H9 (cell line): ENCODE measurements at places on chromosomes 5 and 9. TPM values are rescaled to one million over a fixed set of nuclear protein-coding genes. Genes with fewer than 3 reads are reported as not detected.

- no peak for DNase-seq
Measured at GRCh38 chr5:68243681-68244080, 28.1 kb downstream of the PIK3R1 start.

Gene TPM2
- 221 and 225 TPM in 2 replicates for total RNA-seq

- DNase-seq: no peak
Measured at GRCh38 chr9:137397675-137398423, 25.1 kb downstream of the EXD3 start.

Gene PCDHA5
- total RNA-seq: 0.33 and 0.39 TPM in 2 replicates

DNA sequence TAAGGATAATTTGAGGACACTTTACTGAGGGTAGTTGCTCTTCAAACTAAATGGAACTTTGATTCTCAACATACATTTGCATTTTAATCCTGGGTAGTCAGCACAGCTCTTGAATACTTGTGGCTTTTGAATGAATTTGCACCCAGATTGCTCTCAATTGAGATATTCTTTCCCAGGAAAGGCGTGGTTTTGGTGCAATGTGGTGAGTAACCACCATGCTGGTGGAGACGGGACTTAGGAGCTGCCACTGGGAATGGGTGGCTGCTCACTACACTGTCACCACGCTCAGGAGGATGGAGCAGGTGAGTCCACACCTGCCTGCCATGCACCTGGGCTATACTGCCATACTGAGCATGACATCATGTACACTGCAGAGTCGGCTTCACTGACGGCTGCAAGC lies 99.2 kb downstream of the IRX1 start:
- no peak for DNase-seq

Gene ANKRD20A1
- 0.20 and 0.24 TPM in 2 replicates for total RNA-seq

DNA sequence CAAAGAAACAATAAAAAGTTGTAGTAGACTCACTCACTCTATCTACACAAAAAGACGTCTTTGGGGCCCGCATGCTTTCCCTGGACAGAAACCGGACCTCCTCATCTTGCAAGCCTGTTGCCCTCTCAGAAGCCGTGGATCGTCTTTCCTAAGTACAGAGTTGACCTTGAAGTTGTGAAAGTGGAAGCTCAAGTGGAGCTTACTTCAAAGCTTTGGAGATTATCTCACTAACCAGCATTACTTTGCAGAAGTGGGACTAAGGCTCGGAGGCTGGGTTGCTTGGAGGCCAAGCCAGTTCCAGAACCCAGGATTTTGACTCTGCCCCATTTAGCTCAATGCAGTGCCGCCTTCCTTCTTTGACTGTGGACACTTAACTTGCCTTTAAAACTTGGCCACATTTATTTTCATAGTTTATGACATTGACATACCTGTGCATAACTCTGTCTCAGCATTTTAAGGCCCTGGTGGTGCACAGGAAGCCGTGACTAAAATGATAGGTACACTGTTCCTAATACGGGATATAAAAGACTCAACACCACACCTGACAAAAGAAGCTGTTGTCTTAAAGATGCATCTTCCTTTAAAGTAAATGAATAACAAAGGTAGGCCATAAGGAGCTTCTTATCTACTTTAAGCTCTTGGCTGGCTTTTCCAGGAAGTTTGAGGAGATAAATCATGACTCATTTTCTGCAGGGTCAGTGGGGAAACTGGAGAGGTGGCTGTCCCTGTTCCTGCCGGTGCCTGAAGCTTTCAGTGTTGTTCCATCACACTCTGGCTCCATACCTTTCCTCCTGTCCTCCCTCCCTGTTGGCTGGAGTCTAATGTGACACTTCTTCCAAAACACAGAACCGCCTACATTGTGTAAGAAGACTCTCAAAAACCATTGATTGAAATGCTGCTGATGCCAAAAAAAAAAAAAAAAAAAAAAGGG lies 10.7 kb downstream of the SLC25A25 start:
- DNase-seq: no peak

DNA sequence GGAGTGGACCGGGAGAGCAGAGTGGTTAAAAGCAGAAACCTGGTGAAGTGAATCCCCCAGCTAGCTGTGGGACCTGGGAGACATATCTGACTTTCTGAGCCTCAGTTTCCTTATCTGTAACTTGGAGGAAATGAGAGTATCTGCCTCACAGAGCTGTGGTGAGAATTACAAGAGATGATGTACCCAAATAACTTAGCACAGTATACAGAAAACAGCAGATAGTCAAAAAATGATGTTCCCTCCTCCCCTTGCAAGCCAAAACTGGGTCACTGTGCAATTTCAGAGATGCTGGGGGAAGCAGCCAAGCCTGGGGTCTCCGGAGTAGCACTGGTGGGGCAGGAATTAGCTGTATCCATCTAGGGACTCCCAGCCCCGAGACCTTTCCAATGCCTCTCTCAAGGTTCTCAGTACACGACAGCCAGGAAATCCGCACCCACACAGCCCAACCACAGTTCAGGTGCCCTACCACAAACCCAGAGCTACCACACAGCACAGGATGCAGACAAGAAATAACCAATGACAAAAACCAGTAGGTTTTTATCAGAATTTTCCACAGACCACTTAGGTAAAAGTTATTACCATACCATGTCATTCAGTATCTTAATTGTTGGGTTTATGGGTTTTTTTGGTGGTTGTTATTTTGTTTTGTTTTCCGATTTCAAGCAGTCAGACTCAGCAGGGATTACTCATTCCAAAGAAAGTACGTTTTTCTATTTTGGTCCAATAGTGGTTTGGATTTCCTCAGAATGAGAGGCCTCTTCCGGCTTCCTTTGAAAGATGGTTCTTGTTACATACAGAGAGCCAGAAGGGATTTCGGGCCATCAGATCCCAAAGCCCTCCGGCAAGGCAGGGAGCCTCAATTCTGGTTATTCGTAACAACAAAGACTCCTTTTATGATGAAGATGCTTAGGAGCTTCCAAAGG lies 4.9 kb upstream of the HRH2 start:
- DNase-seq: no peak

DNA sequence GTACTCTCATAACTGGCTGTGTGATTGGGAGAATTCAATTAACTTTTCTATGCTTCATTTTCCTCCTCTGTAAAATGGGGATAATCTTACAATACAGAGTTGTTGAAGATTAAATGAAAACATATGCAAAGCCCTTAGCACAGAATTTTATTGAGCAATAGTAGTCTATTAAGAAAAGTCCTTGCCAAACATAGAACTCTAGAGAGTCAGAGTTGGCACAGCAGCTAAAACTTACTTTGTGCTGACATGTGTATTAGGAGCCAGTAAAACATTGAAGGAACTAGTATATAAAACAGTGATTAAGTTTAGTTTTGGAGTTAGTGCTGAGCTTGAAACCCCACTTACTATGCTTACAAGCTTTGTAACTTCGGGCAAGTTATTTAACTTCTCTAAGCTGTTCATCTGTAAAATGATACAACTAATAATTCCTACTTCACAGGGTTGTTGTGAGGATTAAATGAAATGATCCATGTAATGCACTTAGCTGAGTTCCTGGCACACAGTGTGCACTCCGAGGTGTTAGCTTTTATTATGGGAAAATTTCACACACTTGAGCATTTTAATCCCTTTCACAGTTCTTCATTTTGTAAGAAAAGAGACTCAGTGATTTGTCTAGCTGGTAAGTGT lies 20.0 kb upstream of the GRIN3A start:
- DNase-seq: no peak

GRCh38 chr5:62299600-62299999 lies 6.4 kb upstream of the KIF2A start:
- DNase-seq: no peak

Gene NR4A3
- total RNA-seq: 0.20 and 0.24 TPM in 2 replicates

DNA sequence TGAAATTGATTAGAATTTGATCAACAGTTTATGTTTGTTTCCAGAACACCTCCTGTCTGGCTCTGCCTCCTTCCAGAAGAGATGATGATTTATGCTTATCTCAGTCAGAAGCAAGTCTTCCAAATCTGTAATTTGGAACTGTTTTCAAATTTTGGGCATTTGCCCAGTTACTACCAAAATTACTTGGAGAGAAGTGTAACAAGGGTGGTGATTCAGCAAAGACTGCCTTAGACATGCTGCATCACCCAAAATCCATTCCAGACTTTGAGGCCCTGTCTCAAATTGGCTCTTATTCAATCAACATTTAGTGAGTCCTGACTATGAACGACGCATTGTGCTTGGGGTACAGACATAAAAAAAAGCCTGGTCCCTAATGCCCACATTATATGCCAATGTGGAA lies 89.4 kb downstream of the SH3TC2 start:
- DNase-seq: no peak

DNA sequence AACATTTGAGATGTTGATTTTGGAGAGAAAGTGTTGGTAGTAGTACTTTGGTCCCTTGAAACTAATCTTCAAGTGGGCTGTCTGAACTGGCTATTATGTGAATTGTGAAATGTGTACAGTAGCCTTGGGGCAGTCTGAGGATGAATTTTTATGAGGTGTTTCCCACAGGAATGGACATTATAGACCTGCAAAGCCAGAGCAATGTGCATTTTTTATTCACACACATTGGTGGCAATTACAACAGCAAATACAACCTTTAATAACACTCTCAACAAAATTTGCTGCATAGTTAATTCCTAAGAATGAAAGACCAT lies 147.0 kb downstream of the PAM start:
- no peak for DNase-seq

DNA sequence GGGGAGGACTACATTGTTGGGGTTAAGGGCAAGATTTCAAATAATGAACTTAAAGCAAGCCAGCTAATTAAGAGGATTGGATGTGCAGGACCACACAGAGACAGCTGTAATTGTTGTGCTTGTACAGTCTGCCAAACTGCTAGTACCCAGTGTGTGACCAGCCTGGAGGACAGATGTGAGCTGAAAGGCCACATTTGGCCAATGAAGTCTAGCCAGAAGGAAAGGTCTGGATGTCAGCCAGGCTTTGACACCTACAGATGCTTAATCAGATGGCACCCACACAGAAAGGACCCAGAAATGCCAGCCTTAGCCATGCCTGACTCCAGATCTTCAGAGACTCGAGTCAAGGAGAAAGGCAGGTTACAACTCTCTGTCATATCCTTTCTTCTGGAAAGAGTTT lies 491.1 kb downstream of the KIF4B start:
- no peak for DNase-seq

DNA sequence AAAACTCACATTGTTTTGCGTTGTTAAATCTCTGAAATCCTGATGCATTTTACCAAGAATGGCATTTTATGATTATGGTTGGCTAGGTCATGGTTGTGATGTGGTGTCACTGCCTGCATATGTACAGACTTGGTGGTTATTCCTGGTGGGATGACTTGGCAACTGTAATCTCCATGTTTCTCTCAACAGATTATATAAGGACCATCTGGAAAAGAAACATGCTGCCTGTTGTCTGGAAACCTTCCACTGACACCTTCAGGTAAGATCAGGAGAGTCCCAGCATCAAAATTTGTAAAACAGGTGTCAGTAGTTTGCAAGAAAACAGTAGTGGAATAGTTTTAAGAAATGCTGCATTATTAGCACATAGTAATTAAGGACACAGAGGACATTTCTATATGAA lies 3.0 kb upstream of the ACER2 start:
- DNase-seq: no peak

Gene TEX53
- not detected in 2 replicates for total RNA-seq

Gene OR1J2
- total RNA-seq: not detected in 2 replicates

DNA sequence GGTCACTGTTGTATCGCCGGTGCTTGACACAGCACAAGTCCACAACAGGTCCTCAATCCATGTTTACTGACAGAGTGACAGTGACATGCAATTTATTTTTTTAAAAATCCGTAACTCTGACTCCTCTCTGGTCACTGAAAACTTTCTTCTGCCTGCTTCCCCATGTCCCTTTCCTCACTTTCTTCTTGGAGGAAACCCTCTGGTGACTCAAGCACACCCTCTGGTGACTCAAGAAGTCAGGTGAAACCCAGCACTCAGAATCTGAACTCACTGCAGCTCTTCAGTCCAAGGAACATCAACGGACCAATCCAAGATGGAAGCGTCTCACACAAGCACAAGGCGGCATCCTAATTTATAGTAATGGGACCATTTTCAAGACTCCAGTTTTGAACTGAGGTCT lies 245.9 kb downstream of the FSTL4 start:
- no peak for DNase-seq

DNA sequence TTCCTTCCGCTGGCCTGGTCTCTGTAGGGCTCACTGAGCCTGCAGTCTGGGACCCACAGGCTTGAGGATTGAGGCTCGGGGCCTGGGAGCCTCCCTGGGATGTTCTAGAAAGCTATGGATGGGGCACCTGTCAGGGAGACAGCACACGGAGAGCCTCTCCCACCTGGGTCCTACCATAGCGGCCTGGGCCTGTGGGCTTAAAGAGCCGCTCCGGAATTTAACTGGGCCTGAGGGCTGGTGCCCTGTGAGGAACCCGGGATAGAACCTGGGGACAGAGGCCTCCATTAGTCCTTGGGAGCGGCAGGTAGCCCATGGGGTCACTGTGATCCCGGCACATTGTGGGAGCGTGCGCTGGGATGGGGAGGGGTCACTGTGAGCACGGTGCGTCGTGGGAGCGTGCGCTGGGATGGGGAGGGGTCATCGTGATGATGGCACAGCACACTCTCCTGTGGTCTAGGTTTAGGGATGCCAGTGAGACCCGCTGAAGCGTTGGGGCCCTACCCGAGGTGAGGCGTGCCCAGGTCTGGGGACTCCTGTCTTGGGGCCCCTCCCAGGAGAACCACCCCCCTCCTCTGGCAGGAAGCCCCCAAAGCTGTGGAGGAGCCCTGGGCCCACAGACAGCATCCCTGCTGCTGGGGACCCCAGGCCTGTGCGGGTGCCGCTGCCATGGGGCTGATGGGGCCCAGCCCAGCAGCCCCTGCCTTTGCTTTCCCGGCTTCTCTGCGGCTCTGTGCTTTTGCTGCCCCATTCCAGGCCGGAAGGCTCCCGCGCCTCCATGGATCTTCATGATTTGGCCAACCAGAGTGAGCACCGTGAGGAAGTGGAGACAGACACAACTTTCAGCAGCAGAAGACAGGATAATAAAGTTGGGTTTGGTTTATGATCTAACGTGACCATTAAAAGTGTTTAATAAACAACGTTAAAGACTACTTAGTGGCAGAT lies 3.4 kb upstream of the CEP72 start:
- no peak for DNase-seq

GRCh38 chr9:121930956-121931355 lies 162.2 kb downstream of the TTLL11 start:
- no peak for DNase-seq

Gene ADCY2
- 30.9 and 31.3 TPM in 2 replicates for total RNA-seq

Gene CDC20B
- 0.18 and 0.26 TPM in 2 replicates for total RNA-seq

- peak; percentile 92 for DNase-seq
Measured at GRCh38 chr5:177491429-177491945, 5.9 kb downstream of the PDLIM7 start.

DNA sequence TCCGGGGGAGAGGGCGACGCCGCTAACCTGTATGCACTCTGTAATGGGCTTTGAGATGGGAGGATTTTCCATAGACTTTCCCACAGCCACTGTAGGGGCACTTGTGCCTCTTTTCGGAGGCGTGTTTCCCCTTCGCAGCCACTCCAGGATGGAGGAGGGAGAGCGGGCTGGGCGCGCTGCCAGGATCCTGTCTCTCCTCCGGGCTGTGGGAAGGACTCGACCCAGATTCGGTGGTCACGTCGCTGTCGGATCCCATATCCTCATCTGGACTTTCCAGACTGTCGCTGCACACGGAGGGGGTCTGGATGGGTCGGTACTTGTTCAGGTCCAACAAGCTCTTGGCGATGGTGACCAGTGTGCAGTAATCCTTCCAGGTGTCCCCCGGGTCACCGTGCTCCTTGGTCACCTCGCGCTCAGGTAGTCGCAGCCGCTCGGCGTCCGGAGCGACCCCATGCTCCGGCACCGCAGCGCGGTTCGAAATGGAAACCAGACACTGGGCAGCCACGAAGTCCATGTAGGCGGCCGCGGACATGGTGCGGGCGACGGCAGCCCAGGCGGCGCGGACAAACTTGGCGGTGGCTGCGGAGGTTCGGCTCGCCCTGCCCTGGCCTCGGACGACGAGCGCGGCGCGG lies 1.5 kb downstream of the KLF9 start:
- peak; percentile 29 for DNase-seq
